Stimulated activated CD4-positive, alpha-beta T cell treated with anti-CD3 and anti-CD28 coated beads, Interleukin-4, amount 100 ng/mL, for 48 hours (primary cell): ENCODE measurements at places on chromosomes 12 and 14.

GRCh38 chr14:102280376-102280962 lies 24.5 kb downstream of the MOK start:
- DNase-seq, result no peak

DNA sequence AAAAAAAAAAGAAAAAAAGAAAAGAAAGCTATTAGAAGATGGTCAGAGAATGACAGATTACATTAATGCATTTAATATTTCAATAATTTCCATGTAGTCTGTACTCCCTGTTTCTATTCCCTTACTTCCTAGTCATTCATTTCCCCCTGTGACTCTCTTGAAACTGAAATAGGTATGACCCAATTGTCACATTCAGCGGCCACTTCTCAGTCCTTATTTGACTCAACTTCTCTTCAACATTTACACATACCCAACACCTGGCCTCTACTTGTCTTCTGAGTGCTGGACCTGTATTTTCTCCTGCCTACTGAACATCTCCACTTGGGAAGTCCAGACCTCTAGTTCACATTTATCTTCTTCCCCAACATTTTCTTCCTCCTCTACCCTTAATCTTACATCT lies 7.2 kb downstream of the EEA1 start:
- DNase-seq, result no peak

GRCh38 chr12:115823635-115824034 lies 453.9 kb downstream of the MED13L start:
- no peak for DNase-seq

DNA sequence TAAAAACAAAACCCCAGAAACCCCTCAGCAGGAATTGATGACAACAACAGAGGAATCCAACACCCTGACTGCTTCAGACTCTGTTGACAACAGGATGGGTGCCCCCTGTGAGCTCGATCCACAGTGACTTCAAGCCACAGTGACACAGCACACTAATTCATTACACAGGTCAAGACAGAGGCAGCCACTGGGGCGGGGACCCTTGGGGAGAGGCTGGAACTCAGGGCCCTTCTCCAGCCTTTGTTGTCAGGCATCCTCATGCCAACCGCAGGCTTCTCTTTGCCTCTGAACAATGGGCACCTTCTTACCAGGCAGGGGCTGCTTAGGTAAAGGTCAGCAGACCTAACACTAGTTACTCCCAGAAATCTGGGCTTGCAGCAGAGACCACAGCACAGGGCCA lies 37.6 kb downstream of the ACADS start:
- DNase-seq, result no peak
